Activated CD4-positive, alpha-beta T cell treated with anti-CD3 and anti-CD28 coated beads for 36 hours (primary cell): ENCODE measurements at places on chromosomes 3 and 15.

GRCh38 chr15:31488437-31489204 is 162.0 kb downstream of the KLF13 start:
- DNase-seq, result peak; percentile 59

DNA sequence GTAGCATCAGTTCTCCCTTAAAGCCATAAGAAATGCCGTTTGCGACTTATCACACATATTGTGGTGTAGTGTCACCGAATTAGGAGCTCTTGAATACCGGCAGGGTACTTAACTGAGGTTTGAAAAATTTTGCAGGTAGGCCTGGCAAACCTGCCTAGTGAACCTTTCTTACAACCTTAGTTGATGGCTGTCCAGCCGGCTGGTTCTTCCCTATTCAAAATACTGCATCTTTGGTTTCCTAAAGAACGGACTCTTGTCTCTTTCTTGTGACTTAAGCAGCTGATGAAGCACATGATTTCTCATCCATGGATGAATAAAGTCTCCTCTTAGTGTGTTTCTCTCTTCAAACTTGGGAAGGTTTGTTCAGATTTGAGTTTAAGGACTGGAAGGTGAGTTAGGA is 1.5 kb downstream of the RAB7A start:
- DNase-seq, result no peak

- DNase-seq, result no peak
Measured at GRCh38 chr15:78170848-78171773, 21.9 kb downstream of the IDH3A start.

GRCh38 chr15:67607959-67608637 is 65.6 kb downstream of the MAP2K5 start:
- no peak for DNase-seq

- no peak for DNase-seq
Measured at GRCh38 chr3:152405915-152406802, 137.4 kb downstream of the MBNL1 start.

DNA sequence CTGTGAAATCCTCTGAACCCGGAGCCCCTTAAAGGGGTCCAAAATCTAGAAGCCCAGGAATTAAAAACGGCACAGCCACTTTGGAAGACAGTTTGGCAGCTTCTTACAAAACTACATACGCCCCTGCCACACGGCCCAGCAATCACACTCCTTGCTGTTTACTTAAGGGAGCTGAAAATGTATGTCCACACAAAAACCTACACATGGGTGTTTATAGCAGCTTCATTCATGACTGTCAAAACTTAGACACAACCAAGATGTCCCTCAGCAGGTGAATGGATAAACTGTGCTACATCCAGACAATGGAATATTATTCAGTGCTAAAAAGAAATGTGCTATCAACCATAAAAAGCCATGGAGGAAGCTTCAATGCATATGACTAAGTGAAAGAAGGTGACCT is 162.5 kb downstream of the NUP210 start:
- no peak for DNase-seq

DNA sequence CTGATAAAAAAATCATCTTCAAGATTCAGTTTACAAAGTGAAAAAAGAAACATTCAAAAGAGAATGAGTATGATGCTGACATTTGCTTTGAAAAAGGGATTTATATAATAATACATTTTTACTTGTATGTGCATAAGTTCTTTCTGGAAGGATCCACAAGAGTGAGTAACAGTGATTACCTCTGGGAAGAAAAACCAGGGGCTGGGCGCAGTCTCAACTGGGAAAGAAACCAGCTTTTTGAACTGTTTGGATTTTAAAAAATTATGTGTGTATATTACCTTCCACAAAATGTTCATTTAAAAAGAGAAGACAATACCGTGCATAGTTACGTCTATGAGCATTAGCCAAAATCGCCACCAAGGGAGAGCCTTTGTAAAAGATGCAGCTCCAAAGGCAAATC is 1.3 kb downstream of the CLEC3B start:
- no peak for DNase-seq

GRCh38 chr3:13579063-13579462 is 30.1 kb downstream of the FBLN2 start:
- no peak for DNase-seq

GRCh38 chr3:195079636-195080035 is 191.3 kb downstream of the XXYLT1 start:
- no peak for DNase-seq

- no peak for DNase-seq
Measured at GRCh38 chr15:25886498-25887140, 23.5 kb upstream of the ATP10A start.

DNA sequence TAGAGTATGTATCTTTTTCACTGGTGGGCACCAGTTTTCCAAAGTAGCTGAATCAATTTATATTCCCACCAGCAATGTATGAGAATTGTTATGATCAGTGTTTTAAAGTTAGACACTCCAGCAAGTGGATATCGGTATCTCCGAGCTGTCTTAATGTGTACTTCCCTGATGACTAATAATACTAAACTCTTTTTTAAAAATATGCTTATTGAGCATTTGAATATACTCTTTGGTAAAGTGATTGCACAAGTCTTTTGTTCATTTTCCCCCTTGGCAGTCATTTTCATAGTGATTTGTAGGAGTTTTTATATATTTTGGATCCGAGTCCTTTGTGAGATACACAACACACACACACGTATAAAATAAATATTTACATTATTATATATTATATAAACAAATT is 12.5 kb upstream of the FEM1B start:
- DNase-seq, result no peak

DNA sequence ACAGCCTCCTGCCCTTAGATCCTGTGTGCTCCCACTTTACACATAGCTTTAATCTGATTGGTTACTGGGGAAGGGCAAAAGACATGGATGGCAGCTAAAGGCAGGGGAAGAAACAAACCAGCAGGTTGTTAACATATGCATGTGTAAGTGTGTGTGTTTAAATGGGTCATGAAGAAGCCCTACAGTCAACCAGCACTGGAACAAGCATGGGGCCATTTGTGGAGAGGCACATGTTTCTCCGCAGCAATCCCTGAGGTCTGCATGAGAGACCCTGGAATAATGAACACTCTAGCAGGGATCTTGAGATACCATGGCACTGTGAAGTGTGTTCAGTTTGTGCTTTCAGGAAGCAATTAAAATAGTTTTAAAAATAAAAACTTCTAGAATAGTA is 6.0 kb downstream of the KLF13 start:
- DNase-seq, result no peak

DNA sequence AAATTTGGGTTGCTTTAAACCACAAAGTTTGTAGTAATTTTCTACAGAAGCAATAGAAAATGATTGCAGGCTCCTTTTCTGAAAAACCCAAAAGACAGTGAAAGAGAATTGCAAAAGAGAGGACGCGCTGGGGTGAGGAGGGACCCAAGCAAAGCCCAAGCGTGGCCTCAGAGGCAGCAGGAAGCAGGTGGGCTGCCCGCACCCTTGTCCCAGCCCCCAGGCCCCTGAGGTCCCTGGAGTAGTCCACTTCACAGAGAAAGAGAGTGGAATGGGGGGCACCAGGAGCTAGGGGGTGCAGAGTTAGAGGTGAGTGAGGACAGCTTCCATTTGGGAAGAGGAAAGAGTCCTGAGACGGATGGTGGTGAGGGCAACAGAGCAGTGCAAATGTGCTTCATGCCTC is 11.6 kb downstream of the DNAJB8 start:
- no peak for DNase-seq

DNA sequence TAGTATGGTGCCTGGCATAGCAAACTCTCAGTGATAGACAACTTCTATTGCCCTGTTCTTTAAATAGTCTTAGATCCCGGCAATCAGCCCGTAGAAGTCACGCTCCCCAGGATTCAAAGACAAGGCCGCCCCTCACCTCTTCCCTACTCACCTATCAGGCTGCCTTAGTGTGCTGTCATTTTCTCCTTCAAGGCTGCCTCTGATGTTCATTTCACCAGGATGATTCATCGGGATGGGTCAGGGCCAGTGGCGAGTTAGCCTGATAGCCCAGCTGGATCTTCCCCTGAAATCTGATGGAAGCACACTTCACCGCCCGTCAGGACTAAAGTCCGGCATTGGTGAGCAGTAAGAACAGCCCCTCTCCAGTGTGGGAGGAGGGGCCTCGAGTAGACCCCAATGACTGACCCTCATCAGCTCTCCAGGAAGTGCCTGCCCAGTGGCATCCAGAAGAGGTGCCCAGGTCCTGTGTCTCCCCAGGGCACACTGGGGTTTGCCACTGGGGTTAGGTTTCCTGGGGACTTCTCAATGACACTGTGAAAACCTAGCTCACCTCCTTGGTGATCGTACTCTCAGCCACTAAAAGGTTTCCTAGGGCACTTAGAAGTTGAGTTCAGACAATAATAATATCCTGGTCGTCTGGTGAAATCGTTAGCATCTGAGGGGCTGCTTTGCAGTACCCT is 37.5 kb downstream of the TPM1 start:
- DNase-seq, result no peak

DNA sequence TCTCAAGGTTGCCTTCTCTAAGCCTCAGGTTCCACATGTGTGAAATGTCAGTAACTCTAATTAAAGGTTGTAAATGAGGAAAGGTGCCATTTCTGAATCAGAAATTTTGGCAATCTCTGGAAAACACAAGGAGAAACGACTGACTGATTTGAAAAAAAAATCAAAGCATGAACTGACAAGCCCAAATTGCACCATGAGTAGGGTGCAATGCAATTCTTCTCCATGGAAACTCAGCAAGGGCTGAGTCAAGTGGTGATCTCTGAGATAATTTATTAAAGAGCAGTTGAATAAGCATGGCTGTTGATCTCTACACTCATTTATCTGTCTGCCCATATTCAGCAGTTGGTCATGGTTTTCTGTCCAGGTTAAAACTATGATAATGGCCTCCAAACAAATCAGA is 201.6 kb upstream of the CMC1 start:
- no peak for DNase-seq

DNA sequence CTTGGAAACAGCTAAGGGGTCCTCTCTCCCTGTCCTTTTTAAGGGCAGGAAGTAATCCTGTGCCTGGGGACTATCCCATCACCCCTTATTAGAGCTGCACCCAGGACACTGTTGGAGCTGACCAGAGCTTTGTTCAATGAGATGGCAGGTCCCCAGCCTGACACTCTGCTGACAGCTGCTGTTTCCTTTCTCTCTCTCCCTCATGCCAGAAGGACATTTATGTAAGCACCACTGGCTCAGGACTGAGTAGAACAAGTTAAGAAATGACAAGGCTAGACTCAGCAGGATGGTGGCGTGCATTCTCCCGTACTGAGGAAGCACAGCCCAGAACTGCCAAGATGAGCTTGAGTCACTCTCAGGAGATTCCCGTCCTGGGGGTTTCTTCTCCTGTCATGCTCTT is 17.3 kb downstream of the GJD2 start:
- DNase-seq, result no peak

GRCh38 chr3:146796078-146796477 is 190.9 kb upstream of the PLSCR5 start:
- no peak for DNase-seq

DNA sequence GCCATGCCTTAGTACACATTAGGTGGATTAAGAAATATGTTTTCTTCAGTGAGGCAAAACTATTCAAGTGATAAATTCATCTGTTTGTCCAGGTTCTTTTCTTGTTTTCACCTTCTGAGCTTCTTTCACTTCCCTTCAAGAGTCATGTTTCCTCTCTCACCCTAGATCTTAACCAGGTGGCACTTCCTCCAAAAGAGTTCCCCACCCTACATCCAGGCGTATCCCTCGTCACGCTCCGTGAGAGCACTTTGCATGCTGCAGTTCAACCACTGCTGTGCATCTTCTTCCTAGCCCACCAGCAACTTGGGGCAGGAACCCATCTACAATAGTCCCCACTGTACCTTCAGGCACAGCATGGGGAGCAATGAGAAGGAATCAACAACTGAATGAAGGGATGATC is 28.9 kb downstream of the OSBPL10 start:
- no peak for DNase-seq

DNA sequence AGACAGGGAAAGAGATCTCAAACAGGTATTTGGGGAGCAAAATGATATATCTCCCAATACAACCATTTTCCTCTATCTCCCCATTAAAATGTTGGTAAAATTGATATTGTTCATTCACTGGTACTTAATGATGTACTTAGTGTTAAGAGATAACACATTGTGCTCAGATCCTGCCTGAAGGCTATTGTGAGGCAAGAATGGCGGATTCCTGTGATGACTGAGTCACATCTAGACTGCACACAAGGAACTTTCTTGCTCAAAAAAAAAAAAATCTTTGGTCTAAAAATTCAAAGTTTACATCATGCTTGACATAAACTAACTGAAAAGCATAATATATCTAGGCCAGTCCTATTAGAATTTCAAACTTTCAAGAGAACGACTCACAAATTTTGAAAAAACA is 171.1 kb upstream of the TTC14 start:
- DNase-seq, result no peak

GRCh38 chr3:187811585-187812250 is 66.5 kb upstream of the BCL6 start:
- DNase-seq, result no peak

GRCh38 chr15:90064911-90065681 is 37.2 kb downstream of the IDH2 start:
- DNase-seq, result no peak

GRCh38 chr3:146125951-146126350 is 35.0 kb downstream of the PLOD2 start:
- DNase-seq, result no peak

GRCh38 chr3:156433138-156433537 is 121.8 kb downstream of the SSR3 start:
- DNase-seq, result no peak

GRCh38 chr15:92638291-92638708 is 17.3 kb downstream of the FAM174B start:
- DNase-seq, result no peak

GRCh38 chr3:20787005-20787404 is 601.0 kb upstream of the SGO1 start:
- DNase-seq, result no peak

- DNase-seq, result no peak
Measured at GRCh38 chr15:29651476-29652233, 170.6 kb downstream of the TJP1 start.

GRCh38 chr15:72998681-72999466 is 53.4 kb upstream of the NEO1 start:
- no peak for DNase-seq

- DNase-seq, result peak; percentile 66
Measured at GRCh38 chr3:130539005-130539404, 22.0 kb downstream of the COL6A6 start.

DNA sequence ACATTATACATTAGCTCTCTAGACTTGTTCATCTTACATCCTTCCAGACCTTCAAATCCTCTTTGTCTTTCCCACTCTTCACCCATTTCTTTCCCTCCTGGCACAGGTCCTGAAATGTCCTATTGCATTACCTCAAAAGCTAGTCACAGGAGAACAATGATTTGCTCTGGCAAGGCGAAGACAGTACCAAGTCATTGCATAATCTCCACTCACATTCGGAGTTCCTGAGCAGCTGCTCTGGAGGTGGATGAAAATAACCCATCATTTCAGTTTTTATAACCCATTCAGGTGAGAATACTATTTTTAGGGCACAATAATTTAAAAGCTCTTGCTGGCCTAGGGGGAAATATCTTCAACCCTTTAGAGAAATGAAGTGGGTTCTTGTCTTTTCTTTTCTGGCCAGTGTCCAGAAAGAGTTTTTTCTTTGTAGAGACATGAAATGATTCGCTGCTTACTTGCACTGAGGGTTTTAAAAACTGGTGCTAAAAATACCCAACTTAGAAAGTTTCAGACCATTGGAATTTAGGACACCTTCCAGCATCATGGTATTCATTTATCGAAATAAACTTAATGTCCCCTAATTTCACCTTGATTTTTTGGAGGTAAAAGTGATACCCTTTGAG is 23.4 kb upstream of the DYNC1LI1 start:
- no peak for DNase-seq
